ENCODE measurements at places on chromosomes 5 and 9.

DNA sequence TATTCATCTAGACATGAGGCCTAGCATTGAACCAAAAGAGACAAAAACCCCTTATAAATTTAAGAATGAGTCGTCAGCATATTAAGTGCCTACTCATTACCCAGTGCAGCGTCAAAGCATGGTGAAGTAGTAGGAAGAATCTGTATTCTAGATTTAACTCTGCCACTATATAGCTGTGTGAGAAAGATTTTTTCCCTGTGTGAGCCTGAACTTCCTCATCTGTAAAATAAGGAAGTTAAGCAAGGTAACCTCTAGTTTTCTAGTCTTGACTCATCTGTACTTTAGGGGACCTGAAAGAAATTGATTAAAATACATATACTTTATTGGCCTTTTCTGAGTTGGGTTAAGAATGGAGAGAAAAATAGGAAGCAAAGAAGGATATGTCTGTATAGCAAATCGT, 82.1 kb upstream of the RUSC2 start:
- DNase-seq: no peak

DNA sequence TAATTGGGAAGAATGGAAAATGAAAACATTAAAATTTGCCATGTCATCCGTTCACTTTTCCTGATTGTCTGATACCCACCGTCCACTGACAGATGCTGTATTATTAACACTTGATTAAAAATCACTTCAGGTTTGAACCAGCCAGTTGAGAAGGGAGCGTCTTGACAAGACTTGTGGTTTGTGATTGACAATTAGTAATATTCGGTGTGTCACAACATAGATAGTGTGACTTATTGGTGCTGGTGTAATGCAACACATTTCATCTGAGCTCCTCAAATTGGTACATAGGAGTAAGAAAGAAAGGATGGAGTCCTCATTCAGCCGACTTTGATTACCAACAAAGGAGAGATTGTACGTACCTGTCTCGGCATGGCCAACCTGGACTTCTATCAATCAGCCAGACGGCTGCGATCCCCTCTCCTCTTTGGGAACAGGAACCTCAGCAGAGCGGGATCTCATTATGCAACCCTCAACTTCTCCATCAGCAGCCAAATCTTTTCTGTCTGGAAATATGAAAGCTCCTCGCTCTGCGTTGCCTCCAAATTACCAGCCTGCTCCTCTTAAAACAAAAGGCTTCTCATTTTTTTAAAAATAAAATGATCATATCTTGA, 211.7 kb upstream of the MVB12B start:
- DNase-seq: no peak

DNA sequence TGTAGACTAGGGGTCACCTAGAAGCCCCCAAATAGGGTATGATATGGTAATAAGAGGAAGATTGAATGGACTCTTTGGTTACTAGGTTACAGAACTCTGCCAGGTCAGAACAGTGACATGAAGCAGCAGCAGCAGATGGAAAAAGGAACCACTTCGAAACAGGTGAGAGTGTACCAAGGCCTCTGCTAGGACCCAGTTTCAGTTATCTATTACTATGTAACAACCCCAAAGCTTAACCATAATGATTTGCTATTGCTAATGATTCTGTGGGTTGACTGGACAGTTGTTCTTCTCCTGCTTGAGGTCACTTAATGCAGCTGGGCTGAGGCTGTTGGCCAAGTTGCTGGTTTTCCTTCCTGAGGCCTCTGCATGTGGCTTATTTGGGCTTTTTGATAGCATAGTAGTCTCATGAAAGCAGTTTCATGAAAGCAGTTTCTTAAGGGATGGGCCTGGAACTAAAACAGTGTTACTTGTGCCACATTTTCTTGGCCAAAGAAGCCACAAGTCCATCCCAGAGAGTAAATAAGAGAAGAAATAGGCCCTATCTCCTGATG, 17.6 kb downstream of the C9orf43 start:
- no peak for DNase-seq

GRCh38 chr9:114108016-114108833, 9.1 kb upstream of the KIF12 start:
- DNase-seq: no peak

- no peak for DNase-seq
Measured at GRCh38 chr5:57280853-57281252, 107.0 kb downstream of the GPBP1 start.

- DNase-seq: no peak
Measured at GRCh38 chr9:121557581-121558447, 58.2 kb upstream of the GGTA1 start.

GRCh38 chr5:39877479-39877878, 452.7 kb upstream of the DAB2 start:
- no peak for DNase-seq

GRCh38 chr5:123059455-123059854, 22.9 kb upstream of the PPIC start:
- DNase-seq: no peak

Data from activated T-helper 1 cell treated with anti-CD3 and anti-CD28 coated beads, Interleukin-2, amount 50 U/mL, for 16 hours (primary cell).